Activated CD8-positive, alpha-beta memory T cell treated with anti-CD3 and anti-CD28 coated beads, Interleukin-2, amount 50 U/mL, for 4 hours (primary cell): ENCODE measurements at places on chromosomes 12 and 14.

DNA sequence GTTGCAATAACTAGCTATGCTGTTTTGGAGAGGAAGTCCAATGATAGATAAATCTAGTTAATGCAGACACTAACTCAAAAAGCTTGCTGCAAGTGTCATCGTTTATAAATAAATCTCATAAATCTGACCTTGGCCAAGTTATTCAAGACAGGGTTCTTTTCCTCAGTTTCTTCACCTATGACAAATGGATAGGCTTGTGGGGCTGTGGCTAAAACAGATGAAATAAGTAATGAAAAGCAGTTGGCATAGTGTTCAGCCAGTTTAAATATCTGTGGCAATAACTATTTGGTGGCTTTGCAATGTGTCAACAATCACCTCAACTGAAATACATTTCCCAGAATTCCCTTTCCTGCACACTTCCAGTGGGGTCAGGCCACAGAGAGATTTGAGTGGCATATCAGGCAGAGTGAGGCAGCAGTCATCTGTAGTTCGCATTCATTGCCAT lies 169.9 kb downstream of the DYRK2 start:
- no peak for DNase-seq

DNA sequence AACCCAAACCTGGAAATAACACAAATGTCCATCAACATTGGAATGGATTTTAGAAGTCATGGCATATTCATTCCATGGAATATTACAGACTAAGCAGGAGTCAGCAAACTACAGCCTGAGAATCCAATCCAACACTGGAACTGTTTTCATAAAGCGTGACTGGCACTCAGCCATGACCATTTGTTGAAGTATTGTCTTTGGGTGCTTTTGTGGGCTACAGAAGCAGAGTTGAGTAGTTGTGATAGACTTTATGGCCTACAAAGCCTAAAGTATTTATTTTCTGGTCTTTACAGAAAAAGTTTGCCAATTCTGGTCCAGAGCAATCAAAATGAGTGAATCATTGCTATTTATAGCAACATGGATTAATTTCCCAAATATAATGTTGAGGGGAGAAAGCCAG lies 34.5 kb upstream of the FRS2 start:
- no peak for DNase-seq

DNA sequence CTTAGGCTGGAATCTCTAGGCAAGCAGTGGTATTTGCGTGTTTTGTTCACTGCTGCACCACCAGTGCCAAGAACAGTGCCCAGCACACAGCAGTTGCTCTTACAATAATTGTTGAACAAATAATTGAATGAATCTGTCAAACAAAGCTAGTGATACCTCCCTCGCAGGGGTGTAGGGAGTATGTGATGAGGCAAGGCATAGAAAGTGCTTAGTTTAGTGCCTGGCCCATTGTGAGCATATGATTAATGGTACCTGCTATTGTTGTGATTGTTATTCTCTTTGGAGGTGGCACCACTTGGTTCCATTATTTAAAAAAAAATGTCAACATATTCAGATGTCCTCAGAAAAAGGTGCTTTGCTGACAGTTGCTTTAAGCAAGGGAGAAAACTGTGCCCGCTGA lies 210.1 kb upstream of the TBX3 start:
- DNase-seq = no peak

GRCh38 chr14:104788873-104789663 lies 6.5 kb downstream of the AKT1 start:
- no peak for DNase-seq

DNA sequence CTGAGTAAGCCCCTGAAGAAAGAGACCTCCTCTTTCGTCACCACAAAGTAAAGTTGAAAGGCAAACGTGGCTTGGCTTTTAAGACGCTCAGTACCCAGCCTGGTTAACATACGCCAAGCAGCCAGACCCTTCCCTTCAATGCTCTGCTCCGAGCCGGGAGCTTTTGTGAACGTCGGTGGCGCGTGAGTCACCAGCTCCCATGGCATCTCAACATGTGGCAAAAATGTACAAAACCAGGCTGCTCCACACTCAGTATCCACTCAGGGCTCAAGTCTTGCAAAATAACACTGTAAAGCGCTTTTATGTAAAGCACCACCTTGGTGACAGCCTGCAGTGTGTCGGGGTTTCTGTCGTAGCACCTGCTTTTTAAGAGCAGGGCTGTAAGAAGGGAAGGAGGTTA lies 89.0 kb downstream of the SETD3 start:
- DNase-seq = no peak

GRCh38 chr12:88876857-88877256 lies 296.6 kb upstream of the KITLG start:
- DNase-seq = no peak

DNA sequence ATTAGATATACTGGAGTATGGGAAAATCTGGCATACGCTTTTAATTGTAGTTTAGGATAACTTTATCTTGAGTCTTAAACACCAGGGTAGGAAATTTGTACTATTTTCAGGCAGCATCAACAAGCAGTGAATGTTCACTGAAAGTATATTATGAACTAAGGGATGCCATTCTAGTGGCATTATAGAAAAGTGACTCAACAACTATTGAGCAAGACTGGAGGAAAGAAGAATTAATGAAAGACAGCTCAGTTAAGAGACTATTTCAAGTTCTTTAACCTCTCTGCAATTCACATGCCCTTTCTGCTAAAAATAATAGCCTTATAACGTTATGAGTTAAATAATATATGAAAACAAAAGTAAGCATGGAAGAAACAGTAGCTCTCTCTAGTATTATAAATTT lies 343.1 kb downstream of the FSCB start:
- no peak for DNase-seq

- no peak for DNase-seq
Observed at GRCh38 chr12:71947645-71948105, 9.0 kb downstream of the TPH2 start.

GRCh38 chr12:14950982-14951746 lies 10.2 kb downstream of the ARHGDIB start:
- DNase-seq = no peak

DNA sequence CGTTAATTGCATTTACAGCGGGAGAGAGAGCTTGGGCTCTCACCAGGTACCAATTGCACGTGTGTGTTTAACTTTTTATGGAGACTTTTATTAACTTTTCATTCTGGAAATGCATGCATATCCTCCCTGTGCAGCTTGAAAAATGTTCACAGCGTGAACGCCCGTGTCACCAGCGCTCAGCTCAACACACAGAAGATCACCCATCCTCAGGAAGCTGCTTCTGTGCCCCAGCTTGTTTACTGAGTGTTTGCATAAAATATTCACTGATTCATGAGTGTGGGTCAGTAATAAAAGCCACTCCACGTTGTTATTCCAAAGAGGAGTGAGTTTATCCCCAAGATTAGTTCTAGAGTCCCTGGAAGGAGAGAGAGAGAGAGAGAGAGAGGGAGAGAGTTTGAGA lies 75.5 kb upstream of the FZD10 start:
- DNase-seq = no peak

GRCh38 chr12:55729819-55730818 lies 1.3 kb upstream of the CD63 start:
- DNase-seq = peak; percentile 41

DNA sequence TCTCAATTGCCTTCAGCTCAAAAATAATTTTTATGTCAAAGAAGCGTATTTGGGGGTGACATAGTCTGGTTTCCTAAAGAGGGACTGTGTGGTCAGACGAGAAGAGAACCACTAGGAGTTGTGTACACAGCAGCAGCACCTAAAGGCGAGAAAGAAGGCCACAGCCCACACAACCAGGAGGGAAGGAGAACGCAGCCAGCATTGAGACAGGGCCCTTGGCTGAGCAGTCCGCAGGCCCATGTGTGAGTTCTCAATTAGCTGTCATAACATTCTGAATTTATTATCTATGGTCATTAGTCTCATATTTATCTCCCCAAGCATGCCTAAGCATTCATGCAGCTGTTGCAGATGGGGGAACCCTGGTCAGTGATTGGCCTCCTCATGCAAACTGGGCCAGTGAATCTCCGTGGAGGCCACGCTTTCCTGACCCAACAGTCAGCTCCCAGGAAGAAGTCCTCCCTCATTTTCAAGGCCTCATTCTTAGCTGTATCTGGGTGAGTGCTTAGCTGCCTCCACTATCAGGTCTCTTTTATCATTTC lies 81.2 kb upstream of the ATF7IP start:
- DNase-seq = no peak

DNA sequence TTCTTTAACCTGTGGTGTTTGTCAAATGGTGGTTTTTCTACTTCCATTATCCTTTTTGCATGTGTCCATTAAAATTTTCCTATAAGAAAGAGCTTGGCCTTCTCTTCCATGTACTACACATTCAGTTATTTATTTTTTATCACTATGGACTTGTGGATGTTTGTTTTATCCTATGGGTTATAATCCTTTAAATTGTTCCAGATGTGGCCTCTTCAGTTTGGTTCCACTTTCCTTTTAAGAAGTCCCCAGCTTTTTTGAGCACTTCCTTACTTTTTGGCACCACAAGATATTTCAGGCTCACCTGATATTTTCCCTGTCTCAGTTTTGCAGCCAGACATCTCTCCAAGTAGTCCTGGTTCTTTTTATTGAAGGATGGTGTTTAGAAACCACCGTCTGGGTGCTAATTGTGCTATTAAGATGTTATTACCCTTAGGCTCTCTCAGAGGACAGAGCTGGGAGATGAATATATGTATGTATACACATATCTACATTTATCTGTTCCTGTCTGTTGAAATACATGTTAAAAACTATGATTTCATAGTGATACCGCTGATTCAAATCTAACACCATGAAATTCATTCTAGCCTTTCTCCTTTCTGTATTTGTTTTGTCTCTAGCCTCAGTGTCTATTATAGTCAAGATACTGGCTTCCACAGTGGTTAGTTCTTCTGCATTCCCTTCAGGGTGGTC lies 408.5 kb upstream of the RGS6 start:
- no peak for DNase-seq

- DNase-seq = no peak
Observed at GRCh38 chr12:26848156-26848825, 15.3 kb upstream of the ITPR2 start.

- DNase-seq = no peak
Observed at GRCh38 chr12:104588047-104588920, 131.5 kb downstream of the CHST11 start.

DNA sequence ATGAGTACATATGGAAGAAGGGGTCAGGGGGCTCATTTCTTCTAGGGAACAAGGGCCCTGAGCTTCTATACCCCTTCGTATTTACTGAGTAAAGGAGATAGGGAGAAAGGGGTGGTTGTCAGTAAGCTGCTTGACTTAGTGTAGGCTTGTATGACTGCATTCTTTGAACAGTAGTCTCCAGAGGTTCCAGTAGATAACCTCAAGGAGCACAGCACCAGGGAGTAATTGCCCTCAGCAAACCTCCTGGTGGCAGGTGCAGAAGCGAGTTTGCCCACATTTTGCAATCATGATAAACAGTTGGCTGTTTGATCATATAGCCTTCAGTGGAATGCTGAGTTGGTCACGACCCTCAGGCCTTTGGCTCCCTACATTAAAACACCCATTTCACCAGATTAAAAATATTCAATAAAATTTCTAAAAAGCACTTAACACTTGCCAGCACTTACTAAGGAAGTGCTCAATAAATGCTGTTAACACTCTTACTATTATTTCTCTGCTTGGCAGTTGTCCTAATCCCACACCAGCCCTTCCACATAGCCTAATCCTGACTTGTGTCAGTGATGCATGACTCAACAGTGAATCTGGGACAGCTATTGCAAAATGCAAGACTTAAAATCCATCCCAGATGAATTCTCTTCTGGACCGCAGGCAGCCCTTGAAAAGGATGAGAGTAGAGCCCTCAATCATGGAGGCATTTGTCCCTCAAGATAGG lies 3.7 kb upstream of the DHRS4L2 start:
- DNase-seq = no peak

- DNase-seq = no peak
Observed at GRCh38 chr14:58362798-58363412, 32.8 kb upstream of the TOMM20L start.

- DNase-seq = no peak
Observed at GRCh38 chr12:58346032-58346632, 404.8 kb downstream of the ATP23 start.

DNA sequence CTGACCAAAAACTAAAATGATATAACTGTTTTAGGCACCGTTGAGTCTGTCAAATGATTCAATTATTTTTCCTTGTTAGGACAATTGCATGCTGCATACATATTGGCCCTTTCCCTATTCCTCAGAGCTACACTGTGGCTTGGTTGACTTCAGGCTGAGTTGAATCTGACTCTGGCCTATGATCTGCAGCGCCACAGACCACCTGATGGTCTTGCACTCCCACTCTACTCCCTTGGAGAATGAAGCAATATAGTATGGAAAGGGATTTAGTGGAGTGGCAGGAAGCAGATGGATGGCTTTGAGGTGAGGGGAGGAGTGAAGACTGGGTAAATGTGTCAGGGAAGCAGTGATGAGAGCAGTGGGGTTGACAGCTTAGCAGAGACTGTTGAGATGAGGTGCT lies 579.0 kb upstream of the STXBP6 start:
- no peak for DNase-seq

DNA sequence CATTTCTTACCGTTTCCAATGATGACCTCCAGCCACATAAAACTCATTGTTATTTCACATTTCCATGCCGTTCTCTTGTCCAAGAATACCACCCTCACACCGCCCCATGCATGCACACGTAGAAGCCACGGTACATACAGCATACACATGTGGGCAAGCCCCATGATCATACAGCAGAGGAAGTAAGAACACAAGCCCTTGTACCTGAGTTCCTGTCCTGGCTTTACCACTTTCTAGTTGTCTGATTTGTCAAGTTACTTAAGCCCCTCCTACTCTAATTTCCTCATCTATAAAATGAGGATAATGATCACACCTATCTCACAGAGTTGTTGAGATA lies 59.9 kb downstream of the DUSP16 start:
- DNase-seq = no peak

DNA sequence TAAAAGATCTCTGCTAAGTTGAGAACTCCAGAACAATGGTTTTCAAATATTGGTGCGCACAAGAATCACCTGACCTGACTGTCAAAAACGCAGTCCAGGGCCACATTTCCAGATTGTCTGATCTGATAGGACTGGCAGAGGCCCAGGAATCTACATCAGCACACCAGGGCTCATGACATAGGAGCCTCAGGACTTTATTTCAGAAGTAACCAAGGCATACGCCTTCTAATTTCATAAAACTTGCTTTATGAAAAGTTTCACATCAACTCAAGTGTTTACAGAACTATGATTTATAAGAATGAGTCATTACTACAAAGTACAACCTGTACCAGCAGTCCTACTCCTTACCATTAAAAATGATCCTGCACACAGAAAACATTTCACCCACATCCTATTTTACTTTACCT lies 47.7 kb upstream of the PTPRO start:
- no peak for DNase-seq

DNA sequence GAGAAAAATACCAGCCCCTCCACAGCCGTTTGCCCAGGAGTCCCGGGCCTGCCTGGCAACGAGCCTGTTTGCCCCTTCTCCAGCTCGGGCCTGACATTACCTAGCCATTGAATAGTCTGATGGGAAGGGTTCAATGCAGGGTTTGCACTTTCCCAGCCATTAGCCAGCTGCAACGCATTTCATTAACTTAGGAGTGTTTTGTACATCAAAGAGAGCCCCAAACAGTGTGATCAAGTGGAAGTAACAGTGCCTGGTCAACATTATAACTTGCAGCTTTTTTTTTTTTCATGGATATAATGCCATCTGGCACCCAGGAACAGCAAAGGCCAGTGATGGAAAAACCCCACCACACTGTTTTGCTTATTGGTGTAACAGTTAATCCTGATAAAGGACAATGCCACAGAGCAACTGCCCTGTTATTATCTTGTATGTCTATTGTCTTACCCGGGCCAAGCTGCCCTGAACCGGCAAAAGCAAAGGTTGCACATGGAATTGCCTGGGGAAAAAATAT lies 38.0 kb downstream of the BTG1 start:
- no peak for DNase-seq
